ENCODE measurements at places on chromosomes 13 and 19.

DNA sequence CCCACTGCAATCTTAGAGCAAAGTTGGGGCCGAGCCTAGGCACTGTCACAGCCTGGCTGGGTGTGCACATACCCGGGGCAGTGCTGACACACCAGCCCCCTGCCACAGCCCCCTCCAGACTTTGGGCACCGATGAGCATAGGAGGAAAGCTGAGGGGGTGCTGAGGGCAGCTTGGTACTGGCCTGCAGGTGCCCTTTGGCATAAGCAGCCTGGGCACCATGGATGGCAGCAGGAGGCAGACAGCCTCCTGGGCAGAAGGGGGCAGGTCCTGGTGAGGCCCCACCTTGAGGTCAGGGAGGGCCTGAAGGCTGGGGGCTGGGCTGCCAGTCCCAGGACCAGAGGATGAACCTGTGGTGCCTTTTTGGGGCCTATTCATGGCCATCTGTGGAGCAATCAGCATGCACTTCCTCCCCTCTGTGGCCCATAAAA, 8.2 kb downstream of the IGFL4 start:
- DNase-seq, result no peak

- no peak for DNase-seq
Observed at GRCh38 chr19:41545547-41545946, 30.4 kb upstream of the CEACAM21 start.

DNA sequence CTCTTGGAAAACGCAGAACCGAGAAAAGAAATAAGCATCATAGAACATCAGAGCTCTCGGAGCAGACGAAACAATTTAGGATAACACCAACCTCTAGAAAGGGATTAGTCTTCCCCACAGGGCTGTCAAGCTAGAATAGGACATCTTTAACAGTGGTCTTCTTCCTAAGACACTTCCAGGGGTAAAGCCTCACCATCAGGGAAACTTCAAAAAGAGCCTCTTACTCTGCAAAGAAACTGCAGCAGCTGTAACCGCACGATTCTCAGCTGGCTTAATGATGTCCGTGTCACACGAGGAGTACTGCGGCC, 642 bp downstream of the ZNF571 start:
- DNase-seq, result no peak

DNA sequence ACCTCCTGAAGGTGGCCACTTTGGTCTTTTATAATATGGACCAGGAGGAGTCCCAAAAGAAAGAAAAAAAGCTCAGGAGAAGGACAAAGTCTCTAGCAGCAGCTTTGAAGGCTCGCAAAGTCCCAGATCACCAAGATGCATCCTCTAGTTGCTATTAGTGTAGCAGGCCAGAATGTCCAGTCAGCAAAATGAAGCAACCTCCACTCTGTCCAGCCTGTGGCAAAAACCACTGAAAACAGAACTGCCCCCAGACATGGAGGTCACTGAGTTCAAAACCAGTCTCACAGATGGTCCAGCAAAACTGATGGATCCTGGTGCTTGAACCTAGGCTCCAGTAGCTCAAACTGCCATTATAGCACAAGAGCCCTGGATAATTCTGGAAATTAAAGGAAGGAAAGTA, 10.4 kb downstream of the LILRB4 start:
- no peak for DNase-seq

- no peak for DNase-seq
Observed at GRCh38 chr13:81184556-81185265, 843.8 kb upstream of the SPRY2 start.

DNA sequence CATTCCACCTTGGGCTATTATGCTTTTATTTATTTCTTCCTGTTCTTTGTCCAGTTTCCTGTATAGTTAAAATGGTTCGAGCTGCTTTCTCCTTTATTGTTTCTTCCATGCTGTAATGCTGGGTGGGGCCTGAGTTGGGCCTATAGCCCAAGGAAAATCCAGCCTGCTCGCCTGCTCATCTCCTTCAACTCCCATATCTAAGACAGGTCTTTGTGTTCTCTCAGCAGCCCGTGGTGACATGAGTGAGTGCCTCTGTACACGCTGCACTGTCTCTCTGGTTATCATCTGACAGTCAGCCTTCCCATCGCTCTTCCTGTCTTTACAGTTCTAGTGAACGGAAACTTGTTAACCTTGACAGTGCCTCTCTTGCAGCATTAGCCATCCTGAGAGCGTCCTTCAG, 221.9 kb upstream of the SLC10A2 start:
- no peak for DNase-seq

- DNase-seq, result no peak
Observed at GRCh38 chr19:40348961-40349507, 539 bp downstream of the PLD3 start.
